ENCODE measurements at places on chromosomes 6 and 20. TPM values are rescaled to one million over a fixed set of nuclear protein-coding genes. Genes with fewer than 3 reads are reported as not detected.

TTLL9 gene
- 0.05 TPM for total RNA-seq

TMEM14B gene
- total RNA-seq = 68.8 TPM

GNRH2 gene
- total RNA-seq = not detected

TPX2 gene
- 240 TPM for total RNA-seq

MOG gene
- total RNA-seq = not detected

Measured in SJCRH30 (cell line).